Aorta (tissue), 5 donors: ENCODE measurements at places on chromosomes 7 and 10.
A peak's percentile ranks its signal among the peaks of the same experiment; 100 is the strongest.

DNA sequence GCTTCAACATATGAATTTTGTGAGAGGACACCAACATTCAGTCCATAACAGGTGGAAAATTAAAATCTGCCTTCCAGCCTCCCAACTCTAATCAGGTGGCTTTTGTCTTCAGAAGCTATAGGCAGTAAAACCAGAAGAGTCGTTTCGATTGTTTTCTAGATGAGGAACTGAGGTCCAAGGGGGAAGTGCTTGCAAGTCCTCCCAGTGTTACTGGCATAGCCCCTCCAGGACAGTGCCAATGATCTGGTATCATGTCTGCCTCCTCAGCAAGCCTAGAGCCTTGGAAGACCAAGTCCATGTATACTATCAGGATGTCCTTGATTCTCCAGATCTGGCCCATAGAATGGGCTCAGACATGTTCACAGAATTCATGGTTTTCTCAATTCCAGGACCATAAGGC, 16.9 kb downstream of the CYP26A1 start:
- no peak for DNase-seq

GRCh38 chr7:39465055-39465929, 100.9 kb upstream of the YAE1 start:
- no peak for DNase-seq

GRCh38 chr10:12420530-12421120, 71.3 kb downstream of the CAMK1D start:
- DNase-seq: no peak

- DNase-seq: no peak
These were observed 149.8 kb downstream of the DYNC1I1 start for GRCh38 chr7:95922191-95922590.

- no peak for DNase-seq
These were observed 209.1 kb downstream of the PRPF18 start for GRCh38 chr10:13795653-13796555.

- DNase-seq: no peak
These were observed 262.5 kb upstream of the SORCS1 start for GRCh38 chr10:107427016-107427415.

DNA sequence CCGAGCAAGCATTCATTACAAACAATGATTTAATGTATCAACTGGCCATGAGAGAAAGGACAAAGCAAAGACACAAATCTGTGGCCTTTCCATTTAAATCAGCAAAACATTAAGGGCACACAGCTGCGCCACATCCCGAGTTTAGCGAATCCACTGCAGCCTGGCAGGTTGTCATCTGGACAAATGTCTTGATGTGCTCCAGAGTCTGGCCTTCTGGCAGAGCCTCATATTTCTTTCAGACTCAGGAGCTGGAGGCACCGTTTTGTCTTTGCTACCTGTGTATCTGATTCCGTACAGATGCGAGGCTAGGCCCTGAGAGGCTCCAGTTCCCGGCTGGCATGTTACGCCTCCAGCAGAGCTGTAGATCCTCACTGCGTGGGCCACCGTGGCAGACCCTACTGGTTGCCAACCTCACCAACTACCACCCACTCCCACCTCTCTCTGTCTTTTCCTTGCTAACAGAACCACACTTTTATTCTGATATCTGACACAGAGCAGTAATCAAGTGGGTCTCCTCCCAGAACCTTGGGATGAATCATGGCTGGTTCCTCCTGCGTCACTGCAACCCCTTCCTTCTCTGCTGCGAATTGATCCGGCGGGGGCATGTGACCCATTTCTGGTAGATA, 40.9 kb upstream of the EFCAB10 start:
- DNase-seq: no peak

DNA sequence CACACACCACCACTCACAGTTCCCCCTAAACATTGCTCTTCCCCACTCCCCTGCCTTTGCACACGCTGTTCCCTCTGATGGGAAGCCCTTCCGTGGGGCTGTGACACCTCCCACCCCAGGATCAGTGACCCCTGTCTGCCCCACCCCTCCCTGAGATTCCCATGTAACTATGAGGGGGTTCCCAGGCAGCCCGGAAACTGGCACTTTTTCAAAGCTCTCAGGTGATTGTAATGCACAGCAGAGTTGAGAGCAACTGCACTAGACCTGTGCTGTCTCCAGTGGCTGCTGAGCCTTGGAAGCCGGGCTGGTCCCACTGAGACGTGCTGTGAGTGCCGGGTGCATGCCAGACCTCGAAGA, 29.8 kb downstream of the GPRIN2 start:
- DNase-seq: peak; percentile 44

DNA sequence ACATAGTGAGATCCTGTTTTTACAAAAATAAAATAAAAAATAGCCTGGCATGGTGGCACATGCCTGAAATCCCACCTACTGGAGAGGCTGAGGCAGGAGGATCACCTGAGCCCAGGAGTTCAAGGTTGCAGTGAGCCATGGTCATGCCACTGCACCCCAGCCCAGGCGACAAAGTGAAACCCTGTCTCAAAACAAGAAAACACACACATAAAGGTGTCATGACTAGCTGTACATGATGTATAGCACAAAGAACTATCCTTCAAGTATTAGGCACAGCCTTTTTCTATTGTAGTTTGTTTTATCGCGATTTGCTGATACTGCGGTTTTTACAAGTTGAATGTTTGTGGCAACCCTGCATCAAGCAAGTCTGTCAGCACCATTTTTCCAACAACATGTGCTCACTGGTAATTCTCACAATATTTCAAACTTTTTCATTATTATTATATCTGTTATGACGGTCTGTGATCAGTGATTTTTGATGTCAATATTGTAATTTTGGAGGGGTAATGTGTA, 11.5 kb upstream of the SNX13 start:
- no peak for DNase-seq

- no peak for DNase-seq
These were observed 35.2 kb downstream of the GBF1 start for GRCh38 chr10:102280397-102281101.

GRCh38 chr10:117334926-117335325, 40.3 kb downstream of the PDZD8 start:
- no peak for DNase-seq

GRCh38 chr10:112510384-112510783, 63.4 kb downstream of the VTI1A start:
- no peak for DNase-seq
